A549 treated with dexamethasone at 1 μM for 4 hours (cell line): ENCODE measurements at places on chromosomes 4 and X. TPM values are rescaled to one million over a fixed set of nuclear protein-coding genes. Genes with fewer than 3 reads are reported as not detected.

The DRD5 gene
- total RNA-seq = 0.04 TPM in 1 of 5 replicates, not detected in the others

The NAA11 gene
- not detected in 5 replicates for total RNA-seq

The GALNTL6 gene
- total RNA-seq = 0.05 to 0.09 TPM (median 0.08 TPM) in 5 replicates

The PAGE5 gene
- not detected in 5 replicates for total RNA-seq

The SSX2 gene
- not detected in 5 replicates for total RNA-seq

The GLOD5 gene
- total RNA-seq = not detected in 5 replicates

The CFP gene
- total RNA-seq = 0.30 to 0.95 TPM (median 0.34 TPM) in 5 replicates

The DCAF12L2 gene
- total RNA-seq = 0.04 to 0.13 TPM (median 0.08 TPM) in 5 replicates

The DUX4 gene
- total RNA-seq = not detected in 5 replicates

The IGFBP7 gene
- 188 to 304 TPM (median 228 TPM) in 5 replicates for total RNA-seq

The TSC22D3 gene
- 210 to 273 TPM (median 236 TPM) in 5 replicates for total RNA-seq

The JAKMIP1 gene
- 0.08 TPM in 1 of 5 replicates, not detected in the others for total RNA-seq

The CDS1 gene
- 0.33 to 0.63 TPM (median 0.60 TPM) in 5 replicates for total RNA-seq

The POF1B gene
- 2.0 to 3.0 TPM (median 2.4 TPM) in 5 replicates for total RNA-seq

The HSFX3 gene
- not detected in 5 replicates for total RNA-seq

The SLC25A43 gene
- 24.1 to 33.9 TPM (median 31.8 TPM) in 5 replicates for total RNA-seq

The TMSB15A gene
- 0.34 to 1.6 TPM (median 0.55 TPM) in 5 replicates for total RNA-seq
